ENCODE measurements at places on chromosomes 5 and 9. TPM values are rescaled to one million over a fixed set of nuclear protein-coding genes. Genes with fewer than 3 reads are reported as not detected.

ITK gene
- 0.49 TPM for polyA plus RNA-seq

IFNA21 gene
- not detected for polyA plus RNA-seq

FCN1 gene
- polyA plus RNA-seq = 3.6 TPM

RNF183 gene
- polyA plus RNA-seq = 8.7 TPM

SOX30 gene
- polyA plus RNA-seq = 0.64 TPM

FAM81B gene
- 5.9 TPM for polyA plus RNA-seq

Data from renal pelvis (tissue), 12 donors.